Progenitor cell of endocrine pancreas (in vitro differentiated cells): ENCODE measurements at places on chromosomes 11 and 22. TPM values are rescaled to one million over a fixed set of nuclear protein-coding genes. Genes with fewer than 3 reads are reported as not detected.

WBP2NL gene
- total RNA-seq, result not detected in 2 replicates

TRIM48 gene
- total RNA-seq, result not detected in 2 replicates

NNMT gene
- total RNA-seq, result 2.4 and 2.8 TPM in 2 replicates

OVOL1 gene
- total RNA-seq, result 12.4 and 12.7 TPM in 2 replicates

OR8B8 gene
- not detected in 2 replicates for total RNA-seq

STK33 gene
- 22.6 and 23.4 TPM in 2 replicates for total RNA-seq

GLB1L2 gene
- 11.7 and 11.9 TPM in 2 replicates for total RNA-seq

DDI1 gene
- total RNA-seq, result not detected in 2 replicates

TSGA10IP gene
- total RNA-seq, result not detected in 2 replicates

SORL1 gene
- total RNA-seq, result 30.9 and 31.8 TPM in 2 replicates

MMP8 gene
- not detected in 2 replicates for total RNA-seq

TRPC6 gene
- 0.05 and 0.58 TPM in 2 replicates for total RNA-seq

- peak; percentile 4 for DNase-seq
Observed at GRCh38 chr11:120184371-120184945, 26.4 kb upstream of the OAF start.

GRCh38 chr11:75315439-75315805 is 36.0 kb downstream of the ARRB1 start:
- DNase-seq, result no peak

DNA sequence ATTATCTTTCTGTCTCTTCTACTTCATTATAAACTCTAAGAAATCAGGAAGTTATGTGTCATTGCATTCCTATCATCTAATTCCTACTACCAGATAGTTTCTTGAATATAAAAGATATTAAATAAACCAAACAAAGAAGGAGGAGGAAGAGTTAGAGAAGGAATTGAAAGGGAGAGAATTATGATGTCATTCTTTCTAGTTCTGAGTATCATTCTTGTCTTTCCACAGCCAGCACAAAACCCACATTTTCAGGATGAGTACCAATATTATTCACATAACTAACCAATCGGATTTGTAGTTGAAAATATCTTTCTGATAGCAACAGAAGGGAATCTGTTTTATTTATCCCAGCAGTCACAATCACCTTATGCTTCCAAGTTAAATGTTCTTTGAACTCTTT is 13.3 kb downstream of the MS4A13 start:
- DNase-seq, result no peak

DNA sequence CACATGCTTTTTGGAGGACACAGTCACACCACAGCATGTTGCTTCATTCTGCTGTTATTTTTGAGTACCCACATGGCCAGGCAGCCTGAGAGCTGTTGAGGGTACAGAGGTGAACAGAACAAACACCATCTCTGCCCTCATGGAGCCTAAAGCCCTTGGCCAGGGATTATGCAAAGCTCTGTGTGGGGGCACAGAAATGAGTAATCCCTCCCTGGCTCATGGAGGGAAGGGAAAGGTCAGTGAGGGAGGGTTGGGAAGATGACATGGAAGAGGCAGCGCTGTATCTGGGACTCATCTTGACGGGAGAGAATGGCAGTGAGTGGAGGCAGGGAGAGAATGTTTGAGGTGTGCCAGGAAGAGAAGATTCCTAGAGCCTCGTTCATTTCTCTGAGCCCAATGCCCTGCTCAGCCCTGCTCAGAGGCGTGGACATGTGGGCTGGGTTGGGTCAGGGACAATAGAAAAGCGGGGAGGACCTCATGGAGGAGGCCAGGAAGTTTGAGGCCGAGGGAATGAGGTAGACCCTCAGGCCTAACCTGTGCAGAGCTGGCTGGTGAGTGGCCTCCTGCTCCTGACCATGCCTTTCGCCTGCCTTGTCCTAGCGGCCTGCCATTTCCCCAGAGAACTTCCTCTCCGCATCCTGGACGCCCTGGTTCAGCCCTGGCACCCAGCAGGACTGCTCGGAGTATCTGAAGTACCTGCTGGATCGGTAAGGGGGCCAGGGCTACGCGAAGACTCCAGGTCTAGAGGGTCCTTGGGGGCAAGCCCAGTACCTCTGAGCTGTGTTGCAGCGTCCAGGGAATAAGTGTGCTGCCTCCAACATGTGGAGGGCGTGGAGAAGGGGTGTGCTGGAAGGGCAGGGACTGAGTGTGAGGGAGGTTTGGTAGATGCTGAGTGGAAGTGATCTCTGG is 19.8 kb downstream of the USP35 start:
- no peak for DNase-seq

GRCh38 chr11:849104-849824 is 6.6 kb downstream of the TSPAN4 start:
- DNase-seq, result peak; percentile 60

DNA sequence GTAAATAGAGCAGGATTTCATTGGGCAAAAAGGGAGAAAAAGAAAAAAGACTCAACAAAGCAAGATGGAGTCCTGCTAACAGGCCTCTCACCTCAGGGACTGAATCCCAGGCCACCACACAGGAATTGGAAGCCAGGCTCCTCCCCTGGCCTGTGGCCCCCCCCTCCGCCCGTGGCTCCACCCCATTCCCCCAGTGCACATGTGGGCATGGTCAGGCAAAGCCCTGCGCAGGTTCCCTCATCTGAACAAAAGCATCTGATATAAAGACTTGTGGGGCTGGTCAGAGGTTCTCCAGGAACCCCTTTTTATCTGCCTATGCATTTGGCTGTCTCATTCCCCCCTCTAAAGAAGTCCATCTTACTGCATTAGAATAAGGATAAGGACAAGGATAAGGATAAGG is 46.0 kb upstream of the PAK1 start:
- no peak for DNase-seq

- no peak for DNase-seq
Observed at GRCh38 chr22:46833228-46833627, 70.8 kb downstream of the TBC1D22A start.

- DNase-seq, result no peak
Observed at GRCh38 chr11:34604145-34604544, 16.7 kb upstream of the EHF start.

- DNase-seq, result no peak
Observed at GRCh38 chr11:85772695-85773094, 38.2 kb downstream of the SYTL2 start.

DNA sequence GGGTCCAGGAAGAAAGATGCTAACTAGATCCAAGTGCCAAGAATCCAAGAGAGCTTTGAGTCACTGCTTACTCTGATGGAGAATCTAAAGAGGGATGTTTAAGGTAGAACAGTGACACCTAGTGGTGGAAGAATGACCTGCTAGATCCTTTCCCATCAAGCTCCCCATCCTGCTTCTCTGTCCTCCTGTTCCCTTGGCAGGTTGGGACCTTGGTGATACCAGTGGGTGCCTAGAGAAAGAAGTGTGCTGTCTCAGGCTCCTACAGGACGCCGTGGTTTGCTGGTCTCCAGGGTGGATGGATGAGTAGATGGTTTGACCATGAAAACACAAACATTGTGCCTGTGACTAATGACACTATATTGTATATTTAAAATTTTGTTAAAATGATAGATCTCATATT is 383.7 kb downstream of the TMEM135 start:
- peak; percentile 35 for DNase-seq

- DNase-seq, result no peak
Observed at GRCh38 chr22:50243685-50244419, 971 bp downstream of the TUBGCP6 start.

GRCh38 chr22:19596680-19597398 is 72.6 kb upstream of the CLDN5 start:
- DNase-seq, result no peak

DNA sequence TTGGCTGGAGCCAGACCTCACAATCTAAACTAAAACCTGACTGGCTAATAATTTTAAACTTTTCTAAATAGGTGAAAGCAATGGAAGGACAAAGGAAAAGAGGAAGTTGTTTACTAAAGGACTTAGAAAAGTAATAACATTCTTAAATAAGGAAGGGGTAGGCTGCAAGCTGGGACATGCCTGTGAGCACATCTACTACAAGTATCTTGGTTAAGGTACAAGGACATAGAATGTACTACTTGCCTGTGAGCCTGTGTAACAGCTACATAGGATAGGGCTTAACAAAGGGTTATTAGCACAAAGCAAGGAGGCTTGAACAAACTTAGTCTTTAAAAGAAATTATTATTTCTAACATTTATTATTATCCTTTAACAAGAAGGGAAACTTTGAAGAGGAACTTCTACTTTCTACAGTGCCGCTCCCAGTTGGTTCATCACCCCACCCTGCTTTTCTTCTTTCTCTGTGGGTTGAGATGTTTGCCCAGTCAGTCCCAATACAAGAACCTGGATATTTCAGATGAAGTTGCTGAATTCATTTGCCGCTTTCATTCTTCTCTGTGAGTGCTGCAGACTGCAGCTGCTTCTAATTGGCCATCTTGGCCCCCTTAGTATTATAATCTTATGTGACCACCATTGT is 87.5 kb downstream of the PRMT3 start:
- DNase-seq, result no peak

- no peak for DNase-seq
Observed at GRCh38 chr11:118911113-118911879, 14.4 kb downstream of the BCL9L start.

DNA sequence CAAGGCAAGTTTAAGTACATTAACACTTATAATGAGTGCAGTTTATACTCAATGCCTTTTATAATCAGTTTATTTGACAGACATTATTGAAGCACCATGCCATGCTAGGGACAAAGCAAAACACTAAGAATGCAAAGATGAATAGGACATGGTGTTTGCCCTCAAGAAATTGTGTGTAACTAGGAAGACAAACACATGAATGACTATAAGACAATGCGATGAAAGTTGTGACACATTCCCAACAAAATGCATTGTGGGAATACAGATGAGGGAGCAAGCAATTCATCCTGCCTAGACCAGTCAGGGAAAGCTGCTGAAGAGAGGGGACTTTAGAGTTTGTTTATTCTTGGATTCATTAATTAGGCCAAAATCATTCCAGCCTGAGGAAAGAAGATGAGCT is 133.8 kb upstream of the TRPC6 start:
- DNase-seq, result no peak

DNA sequence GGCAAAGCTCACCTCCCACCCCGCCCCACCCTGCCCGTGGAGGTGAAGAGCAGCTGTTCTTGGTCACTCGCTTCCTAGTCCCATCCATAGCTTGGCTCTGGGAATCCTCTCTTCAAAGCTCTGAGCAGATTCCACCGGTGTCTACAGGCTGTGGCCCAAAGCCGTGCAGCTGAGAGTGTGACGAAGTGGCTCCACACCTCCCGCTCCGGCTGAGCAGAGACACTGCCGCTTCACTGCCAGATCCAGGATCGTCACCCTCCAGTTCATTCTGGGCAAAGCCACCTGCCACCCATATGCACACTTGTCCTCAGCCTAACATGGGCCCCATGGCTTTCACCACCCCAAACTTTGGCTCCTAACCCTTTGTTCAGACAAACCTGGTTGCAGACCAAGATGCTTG is 532.9 kb upstream of the B3GAT1 start:
- no peak for DNase-seq

GRCh38 chr22:19844377-19845053 is 10.2 kb downstream of the GNB1L start:
- DNase-seq, result no peak

DNA sequence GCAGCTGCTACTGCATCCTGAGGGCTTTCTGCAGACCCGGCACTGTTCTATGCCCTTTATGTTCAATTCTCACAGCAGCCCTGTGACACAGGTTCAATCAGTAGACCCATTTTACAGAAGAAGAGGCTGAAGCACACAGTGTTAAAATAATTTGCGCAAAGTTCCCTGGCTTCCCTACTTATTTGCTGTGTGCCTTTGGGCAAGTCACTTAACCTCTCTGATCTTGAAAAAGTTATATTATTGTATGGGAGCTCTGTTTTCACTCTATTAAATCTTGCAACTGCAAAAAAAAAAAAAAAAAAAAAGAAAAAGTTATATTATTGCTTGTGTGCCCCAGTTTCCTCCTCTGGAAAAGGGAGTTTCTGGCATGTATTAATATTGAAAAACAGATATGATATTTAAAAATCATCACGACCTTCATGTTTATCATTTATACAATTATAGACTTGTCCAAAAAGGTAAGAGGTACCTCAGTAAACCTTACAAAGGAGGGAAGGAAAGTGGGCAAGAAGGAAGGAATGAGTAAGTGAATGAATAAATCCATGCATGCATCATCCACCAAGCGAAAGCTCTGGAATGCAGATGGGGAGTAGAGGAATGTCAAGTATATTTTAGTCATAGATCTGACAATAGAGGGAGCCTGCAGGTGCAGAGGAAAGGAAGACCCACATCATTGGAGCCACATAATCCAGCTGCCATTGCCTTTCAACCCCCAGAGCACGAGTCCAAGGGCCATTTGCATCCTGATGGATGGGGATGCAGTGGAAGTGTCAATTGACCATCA is 21.2 kb upstream of the ISX start:
- DNase-seq, result no peak

- DNase-seq, result no peak
Observed at GRCh38 chr22:46026899-46027210, 49.9 kb upstream of the WNT7B start.

GRCh38 chr22:47206666-47207218 is 444.3 kb downstream of the TBC1D22A start:
- no peak for DNase-seq

- DNase-seq, result no peak
Observed at GRCh38 chr11:69106031-69106811, 49.5 kb upstream of the SMIM38 start.

DNA sequence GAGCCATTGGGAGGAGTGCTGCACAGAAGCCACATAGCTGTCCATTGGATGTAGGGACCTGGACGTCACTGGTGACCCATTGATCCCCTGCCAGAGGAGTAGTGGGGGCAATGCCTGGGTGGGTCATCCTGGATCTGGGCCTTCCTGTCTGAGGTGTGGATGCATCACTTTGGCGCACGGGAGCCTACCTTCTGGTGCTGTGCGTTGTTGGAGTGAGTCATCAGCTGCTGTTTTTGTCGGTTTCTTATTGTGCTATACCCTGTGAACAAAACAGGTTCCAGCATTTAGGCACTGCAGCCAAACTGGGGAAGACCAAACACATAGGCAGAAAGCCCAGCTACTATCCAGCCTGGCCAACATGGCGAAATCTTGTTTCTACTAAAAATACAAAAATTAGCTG is 3.2 kb downstream of the TAF6L start:
- no peak for DNase-seq

- DNase-seq, result no peak
Observed at GRCh38 chr11:64866173-64866491, 12.3 kb downstream of the EHD1 start.

GRCh38 chr11:295351-296170 is 3.8 kb downstream of the IFITM5 start:
- no peak for DNase-seq

DNA sequence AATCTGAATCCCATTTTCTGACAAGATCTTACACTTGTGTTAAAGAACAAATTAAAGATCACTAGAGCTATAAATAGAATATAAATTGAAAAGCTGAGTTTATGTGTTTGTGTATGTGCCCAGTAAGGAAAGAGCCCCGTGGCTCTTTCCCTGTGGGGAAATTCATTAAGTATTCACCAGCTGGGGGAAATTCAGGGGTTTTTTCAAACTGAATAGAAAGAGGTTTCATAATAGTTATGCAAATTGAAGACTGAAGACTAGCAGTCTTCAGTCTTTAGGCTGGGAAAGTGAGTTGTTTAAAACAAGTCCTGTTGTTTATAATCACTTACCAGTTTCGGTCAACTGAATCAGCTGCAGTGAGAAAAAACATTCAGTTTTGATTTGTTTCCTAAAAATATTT is 11.3 kb upstream of the MS4A7 start:
- no peak for DNase-seq

- DNase-seq, result peak; percentile 72
Observed at GRCh38 chr11:615504-616319, at the start of gene IRF7. Gene IRF7, minus strand, starts transcription at chr11:615950. Its CDS starts 586 bp downstream, at chr11:615364.
